Tibial nerve (tissue), 4 donors: ENCODE measurements at places on chromosomes 2 and 18. TPM values are rescaled to one million over a fixed set of nuclear protein-coding genes. Genes with fewer than 3 reads are reported as not detected.
A peak's percentile ranks its signal among the peaks of the same experiment; 100 is the strongest.

DNA sequence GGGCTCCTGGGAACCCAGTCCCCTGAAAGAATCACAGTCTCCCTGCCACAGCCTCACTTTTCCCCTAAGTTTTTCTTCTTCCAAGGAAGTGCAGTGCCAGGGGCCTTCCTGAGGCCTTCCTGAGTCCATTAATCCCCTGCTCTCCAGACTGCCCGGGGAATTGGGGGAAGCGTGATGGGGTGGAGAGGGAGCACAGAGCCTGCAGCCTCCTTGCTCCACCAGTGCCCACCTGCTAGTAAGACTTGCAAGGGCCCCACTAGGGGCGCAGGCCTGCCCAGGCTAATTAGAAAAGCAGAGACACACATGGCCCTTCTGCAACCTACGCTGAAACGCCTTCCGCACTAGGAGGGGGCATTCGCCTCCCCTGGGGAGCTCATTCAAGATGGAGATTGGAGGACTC, 110.6 kb downstream of the MRO start:
- DNase-seq = no peak
- H3K4me1 ChIP-seq = no peaks in the 10 kb centered on the region
- H3K27me3 ChIP-seq = no peaks in the 10 kb centered on the region

DNA sequence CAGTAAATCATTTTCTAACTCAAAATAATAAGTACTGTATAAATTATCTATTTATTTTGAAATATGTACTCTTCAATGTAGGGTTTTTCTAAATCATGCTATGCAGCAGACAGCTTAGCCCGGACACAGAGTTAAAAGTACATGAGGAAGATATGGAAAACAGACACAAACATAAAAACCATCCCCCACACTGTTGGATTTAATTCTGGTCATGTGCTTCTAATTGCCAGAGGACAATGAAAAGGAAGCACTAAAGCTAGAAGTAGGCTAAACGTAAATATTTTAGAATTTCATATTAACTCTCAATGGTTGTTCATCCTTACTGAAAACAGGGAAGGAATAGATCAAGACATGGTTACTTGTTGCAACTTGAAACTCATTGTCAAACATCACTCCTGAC, 420.7 kb downstream of the ERBB4 start:
- H3K27ac ChIP-seq = no peak overlapping the region
- no peaks in the 10 kb centered on the region for H3K27me3 ChIP-seq
- H3K4me3 ChIP-seq = no peak overlapping the region
- no peak for DNase-seq
- no peaks in the 10 kb centered on the region for H3K4me1 ChIP-seq
- H3K36me3 ChIP-seq = no peaks in the 10 kb centered on the region

The ARHGAP28 gene
- 6.6 TPM for total RNA-seq

The CLHC1 gene
- total RNA-seq = 1.7 TPM

GRCh38 chr2:65813631-65814173, 381.3 kb upstream of the SPRED2 start:
- H3K36me3 ChIP-seq = no peaks in the 10 kb centered on the region
- no peak overlapping the region for H3K27ac ChIP-seq
- no peak for DNase-seq

The DSC3 gene
- total RNA-seq = 6.5 TPM

The NTSR2 gene
- total RNA-seq = 2.1 TPM

DNA sequence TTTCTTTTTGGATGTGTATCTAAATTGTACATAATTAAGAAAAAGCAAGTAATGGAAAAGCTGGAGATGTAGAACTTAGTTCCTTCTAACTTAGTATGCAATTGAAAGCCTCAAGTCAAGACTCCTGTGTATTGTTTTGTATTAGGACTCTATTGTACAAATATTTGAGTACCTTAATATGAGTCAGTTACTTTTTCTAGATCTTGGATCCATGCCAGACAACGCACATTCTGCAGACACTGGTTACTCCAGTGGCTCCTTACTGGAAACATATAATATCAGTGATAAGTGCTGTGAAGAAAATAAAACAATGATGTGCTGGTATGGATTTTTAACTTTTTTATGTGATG, 1.5 kb downstream of the SLC39A10 start:
- no peaks in the 10 kb centered on the region for H3K27me3 ChIP-seq
- H3K27ac ChIP-seq = peak overlapping the region; percentile 94
- peak overlapping the region; percentile 89 for H3K4me3 ChIP-seq

DNA sequence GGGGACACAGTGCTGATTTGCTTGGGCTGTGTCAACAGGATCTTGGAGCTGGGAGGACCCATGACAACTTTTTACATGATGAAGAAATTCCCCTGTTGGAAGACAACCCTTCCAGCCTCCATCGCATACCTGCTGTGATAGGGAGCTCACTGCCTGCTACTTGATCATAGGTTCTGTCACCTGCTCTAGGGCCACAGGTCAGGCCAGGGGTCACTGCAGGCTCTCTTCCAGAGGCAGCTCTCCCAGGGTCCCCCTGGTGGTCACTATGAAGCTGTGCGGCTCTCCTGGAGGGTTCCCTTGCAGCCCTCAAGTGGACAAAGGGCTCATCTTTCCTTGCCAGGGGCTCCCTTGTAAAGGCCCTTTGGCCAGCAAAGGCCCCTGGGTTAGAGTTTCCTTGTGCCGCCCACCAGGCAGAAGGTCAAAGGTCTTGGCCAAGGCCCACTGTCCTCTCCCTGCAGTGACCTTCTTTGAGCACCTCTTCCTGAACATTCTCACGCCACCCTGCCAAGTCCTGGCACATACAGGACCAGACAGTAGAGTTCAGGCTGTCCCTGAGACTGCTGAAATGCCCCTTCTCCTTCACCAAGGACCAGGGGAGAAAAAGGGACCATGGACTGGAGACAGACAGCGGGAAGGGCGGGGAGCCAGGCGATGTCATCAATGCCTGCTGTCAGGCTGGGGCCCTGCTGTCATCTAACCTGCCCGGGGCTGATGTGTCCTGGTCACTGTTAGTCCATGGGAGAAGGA, 345.1 kb downstream of the DYSF start:
- H3K27ac ChIP-seq = no peak overlapping the region
- H3K36me3 ChIP-seq = no peaks in the 10 kb centered on the region
- no peak for DNase-seq
- no peak overlapping the region for H3K4me3 ChIP-seq
- no peaks in the 10 kb centered on the region for H3K27me3 ChIP-seq

DNA sequence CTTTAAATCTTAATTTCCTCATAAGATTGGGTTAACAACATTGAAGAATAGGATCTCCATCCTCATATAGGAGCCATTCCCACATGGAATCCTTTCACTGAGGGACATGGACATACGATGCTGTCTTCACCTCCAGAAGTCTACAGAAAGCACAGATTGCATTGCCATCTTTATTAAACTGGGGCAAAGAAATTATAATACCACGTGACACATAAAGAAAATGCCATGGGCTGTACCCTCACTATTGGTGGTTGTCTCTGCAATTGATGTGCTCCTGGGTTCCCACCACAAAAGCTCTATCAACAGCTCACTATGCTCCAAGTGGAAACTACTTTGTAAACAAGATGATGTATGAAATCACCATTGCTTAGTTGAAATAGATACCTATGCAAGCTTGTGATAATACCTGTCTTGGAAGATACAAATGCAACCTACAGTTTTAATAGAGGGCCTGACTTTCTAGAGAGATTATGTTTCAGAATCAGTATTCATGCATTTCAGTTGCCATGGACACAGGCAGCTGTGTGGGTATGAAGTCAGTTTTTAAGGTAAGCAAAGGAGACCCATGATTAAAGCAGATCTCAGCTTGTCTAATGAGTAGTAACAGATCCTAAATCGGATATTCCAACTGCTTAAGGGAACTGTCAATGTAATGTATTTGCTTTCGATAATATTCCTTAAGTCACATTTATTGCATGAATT, 337.0 kb downstream of the RAD51AP2 start:
- no peaks in the 10 kb centered on the region for H3K36me3 ChIP-seq
- no peaks in the 10 kb centered on the region for H3K4me1 ChIP-seq
- H3K4me3 ChIP-seq = no peak overlapping the region
- no peaks in the 10 kb centered on the region for H3K27me3 ChIP-seq

- no peak overlapping the region for H3K4me3 ChIP-seq
- H3K27me3 ChIP-seq = no peaks in the 10 kb centered on the region
- H3K4me1 ChIP-seq = no peaks in the 10 kb centered on the region
- no peak overlapping the region for H3K27ac ChIP-seq
- H3K36me3 ChIP-seq = no peaks in the 10 kb centered on the region
Observed at GRCh38 chr18:35407871-35408481, 30.8 kb upstream of the ZNF396 start.

The ASB18 gene
- not detected for total RNA-seq

DNA sequence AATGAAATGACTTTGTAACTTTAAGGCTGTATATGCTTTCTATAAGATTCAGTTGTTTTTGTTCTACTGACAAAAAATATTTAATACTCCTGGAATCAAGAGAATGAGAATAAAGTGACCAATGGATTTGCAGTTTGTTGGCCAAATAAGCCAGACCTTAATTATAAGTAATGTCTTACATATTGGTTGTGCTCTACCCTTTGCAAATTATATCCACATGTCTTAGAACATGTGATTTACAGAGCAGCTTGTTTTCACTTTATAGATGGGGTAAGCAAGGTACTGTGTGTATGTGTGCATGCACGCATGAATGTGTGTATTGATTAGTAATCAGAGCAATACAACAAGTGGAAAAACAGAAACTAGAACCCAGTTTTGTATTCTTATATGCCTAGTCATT, 59.1 kb downstream of the RMDN2 start:
- H3K27ac ChIP-seq = no peak overlapping the region
- no peaks in the 10 kb centered on the region for H3K4me1 ChIP-seq
- H3K27me3 ChIP-seq = no peaks in the 10 kb centered on the region

- H3K4me1 ChIP-seq = no peaks in the 10 kb centered on the region
- H3K27me3 ChIP-seq = no peaks in the 10 kb centered on the region
- no peaks in the 10 kb centered on the region for H3K36me3 ChIP-seq
- DNase-seq = no peak
- no peak overlapping the region for H3K27ac ChIP-seq
Observed at GRCh38 chr18:5840547-5840946, 54.8 kb downstream of the TMEM200C start.

- H3K4me3 ChIP-seq = no peak overlapping the region
- no peaks in the 10 kb centered on the region for H3K27me3 ChIP-seq
- no peak for DNase-seq
- H3K4me1 ChIP-seq = no peaks in the 10 kb centered on the region
Observed at GRCh38 chr2:19046986-19047780, 311.2 kb downstream of the OSR1 start.

The GBX2 gene
- not detected for total RNA-seq

DNA sequence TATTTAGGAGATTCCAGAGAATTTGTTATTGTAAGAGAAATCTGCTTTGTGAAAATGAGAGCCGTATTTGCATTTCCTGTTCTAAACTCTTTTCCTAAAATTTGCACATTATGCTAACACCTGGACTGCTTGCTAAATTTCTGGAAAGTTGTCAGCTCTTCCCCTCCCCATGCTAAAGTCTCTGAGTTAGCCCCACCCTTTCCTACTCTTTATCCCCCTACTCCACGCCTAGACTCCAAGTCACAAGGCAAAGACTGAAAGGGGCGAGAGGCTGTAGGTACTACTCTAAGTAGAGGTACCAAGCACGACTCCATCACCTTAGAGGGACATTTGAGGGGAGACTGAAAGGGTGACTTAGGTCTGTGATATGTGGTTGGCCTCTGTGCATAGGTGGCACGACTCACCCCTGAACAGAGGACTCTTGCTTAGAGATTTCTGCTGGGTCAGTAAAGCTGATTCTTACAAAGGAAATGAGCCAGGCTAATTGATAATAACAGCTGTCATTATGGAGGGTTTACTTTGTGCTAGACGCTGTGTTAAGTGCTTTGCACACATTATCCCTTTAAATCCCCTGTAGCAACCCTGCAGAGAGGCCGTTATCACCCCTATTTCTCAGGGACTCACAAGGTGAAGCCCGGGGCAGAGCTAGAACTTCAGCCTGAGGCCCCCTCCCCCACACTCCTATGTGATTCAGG, 373.5 kb downstream of the EN1 start:
- no peaks in the 10 kb centered on the region for H3K36me3 ChIP-seq
- H3K4me1 ChIP-seq = no peaks in the 10 kb centered on the region
- DNase-seq = no peak
- H3K27me3 ChIP-seq = peaks cover 4% of the 10 kb centered on the region
- H3K27ac ChIP-seq = no peak overlapping the region

DNA sequence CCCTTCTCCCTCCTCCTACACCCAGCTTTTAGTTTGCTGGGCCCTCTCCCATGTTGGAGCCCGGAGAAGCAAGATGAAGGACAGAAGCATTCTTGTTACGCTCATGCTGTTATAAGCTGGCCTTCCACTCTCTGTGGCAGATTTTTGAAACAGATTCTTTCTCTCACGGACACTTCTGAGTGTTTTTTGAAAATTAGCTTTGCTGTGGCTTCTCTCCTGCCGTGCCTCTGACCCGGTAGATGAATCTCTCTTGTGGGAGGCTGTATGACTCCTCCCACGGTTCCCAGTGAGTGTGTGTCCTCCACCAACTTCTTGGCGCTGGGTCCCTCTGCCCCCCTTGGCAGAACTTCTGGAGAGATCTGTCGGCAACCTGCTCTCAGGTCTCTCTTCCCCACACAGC, 269.3 kb upstream of the MYT1L start:
- H3K4me3 ChIP-seq = no peak overlapping the region
- no peaks in the 10 kb centered on the region for H3K27me3 ChIP-seq
- no peak overlapping the region for H3K27ac ChIP-seq
- H3K36me3 ChIP-seq = no peaks in the 10 kb centered on the region

DNA sequence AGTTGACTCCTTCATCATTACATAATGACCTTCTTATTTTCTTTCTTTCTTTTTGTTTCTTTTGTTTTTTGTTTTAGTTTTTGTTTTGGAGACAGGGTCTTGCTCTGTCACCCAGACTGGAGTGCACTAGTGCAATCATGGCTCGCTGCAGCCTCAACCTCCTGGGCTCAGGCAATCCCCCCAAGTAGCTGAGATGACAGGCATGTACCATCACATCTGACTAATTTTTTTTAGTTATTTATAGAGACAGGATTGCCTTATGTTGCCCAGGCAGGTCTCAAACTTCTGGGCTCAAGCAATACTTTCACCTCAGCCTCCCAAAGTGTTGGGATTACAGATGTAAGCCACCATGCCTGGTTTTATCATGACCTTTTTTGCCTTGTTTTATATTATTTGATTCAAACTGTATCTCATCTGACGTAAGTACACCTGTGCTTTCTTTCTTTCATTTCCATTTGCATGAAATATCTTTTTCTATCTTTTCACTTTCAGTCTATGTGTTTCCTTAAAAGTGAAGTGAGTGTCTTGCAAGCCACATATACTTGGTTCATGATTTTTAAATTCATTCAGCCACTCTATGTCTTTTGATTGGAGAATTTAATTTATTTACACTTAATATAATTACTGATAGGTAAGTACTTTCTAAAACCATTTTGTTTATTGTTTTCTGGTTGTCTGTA, 39.1 kb downstream of the SP100 start:
- H3K36me3 ChIP-seq = no peaks in the 10 kb centered on the region
- H3K27ac ChIP-seq = no peak overlapping the region
- no peak overlapping the region for H3K4me3 ChIP-seq
- DNase-seq = no peak
- H3K27me3 ChIP-seq = no peaks in the 10 kb centered on the region

DNA sequence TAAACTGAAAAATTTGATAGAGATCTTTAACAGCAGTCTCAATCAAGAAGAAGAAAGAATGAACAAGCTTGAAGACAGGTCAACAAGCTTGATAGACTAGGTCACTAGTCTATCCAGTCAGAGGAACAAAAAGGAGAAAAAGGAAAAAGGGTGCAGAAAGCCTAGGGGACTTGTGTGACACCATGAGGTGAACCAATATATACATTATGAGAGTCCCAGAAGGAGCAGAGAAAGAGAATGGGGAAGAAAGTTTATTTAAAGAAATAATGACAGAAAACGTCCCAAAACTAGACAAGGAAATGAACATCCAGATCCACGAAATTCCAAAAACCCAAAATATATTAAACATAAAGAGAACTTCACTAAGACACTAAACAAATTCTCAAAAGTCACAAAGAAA, 84.5 kb downstream of the VAPA start:
- H3K4me3 ChIP-seq = no peak overlapping the region
- no peaks in the 10 kb centered on the region for H3K27me3 ChIP-seq
- H3K4me1 ChIP-seq = peaks cover 12% of the 10 kb centered on the region
- no peak overlapping the region for H3K27ac ChIP-seq
